ENCODE measurements at places on chromosomes 11 and 22.

GRCh38 chr11:28654191-28654590 is 546.0 kb downstream of the METTL15 start:
- DNase-seq: no peak

DNA sequence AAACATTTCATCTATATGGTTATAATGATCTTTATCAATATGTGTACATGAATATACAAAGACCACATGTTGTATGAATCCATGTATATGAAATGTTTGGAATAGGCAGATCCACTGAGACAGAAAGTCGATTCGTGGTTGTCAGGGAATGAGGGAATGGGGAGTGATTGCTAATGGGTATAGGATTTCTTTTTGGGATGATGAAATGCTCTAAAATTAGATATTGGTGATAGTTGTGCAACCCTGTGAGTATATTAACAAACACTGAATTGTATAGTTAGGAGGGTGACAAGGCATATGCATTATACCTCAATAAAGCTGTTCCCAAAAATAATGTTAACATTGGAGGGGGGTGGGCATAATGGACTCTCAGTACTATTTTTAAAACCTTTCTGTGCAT is 5.0 kb upstream of the PTPMT1 start:
- no peak for DNase-seq

DNA sequence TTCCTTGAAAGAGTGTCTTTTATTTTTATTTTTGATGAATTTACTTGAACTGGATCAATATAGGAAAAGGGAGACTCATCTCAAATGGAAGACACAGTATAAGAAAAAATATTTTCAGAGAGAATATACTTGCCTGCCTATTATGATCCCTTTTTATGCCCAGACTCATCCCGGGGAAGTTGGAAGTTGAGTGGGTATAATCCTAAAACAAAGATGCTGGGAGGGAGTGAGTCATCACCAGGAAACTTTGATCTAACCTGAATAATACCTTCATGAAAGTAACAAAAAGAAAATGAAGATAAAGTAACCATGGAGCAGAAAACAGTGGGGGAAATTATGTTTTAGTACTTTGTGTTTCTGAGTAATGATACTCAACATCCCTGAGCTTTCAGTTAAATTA is 1514.0 kb downstream of the FAM181B start:
- DNase-seq: no peak

DNA sequence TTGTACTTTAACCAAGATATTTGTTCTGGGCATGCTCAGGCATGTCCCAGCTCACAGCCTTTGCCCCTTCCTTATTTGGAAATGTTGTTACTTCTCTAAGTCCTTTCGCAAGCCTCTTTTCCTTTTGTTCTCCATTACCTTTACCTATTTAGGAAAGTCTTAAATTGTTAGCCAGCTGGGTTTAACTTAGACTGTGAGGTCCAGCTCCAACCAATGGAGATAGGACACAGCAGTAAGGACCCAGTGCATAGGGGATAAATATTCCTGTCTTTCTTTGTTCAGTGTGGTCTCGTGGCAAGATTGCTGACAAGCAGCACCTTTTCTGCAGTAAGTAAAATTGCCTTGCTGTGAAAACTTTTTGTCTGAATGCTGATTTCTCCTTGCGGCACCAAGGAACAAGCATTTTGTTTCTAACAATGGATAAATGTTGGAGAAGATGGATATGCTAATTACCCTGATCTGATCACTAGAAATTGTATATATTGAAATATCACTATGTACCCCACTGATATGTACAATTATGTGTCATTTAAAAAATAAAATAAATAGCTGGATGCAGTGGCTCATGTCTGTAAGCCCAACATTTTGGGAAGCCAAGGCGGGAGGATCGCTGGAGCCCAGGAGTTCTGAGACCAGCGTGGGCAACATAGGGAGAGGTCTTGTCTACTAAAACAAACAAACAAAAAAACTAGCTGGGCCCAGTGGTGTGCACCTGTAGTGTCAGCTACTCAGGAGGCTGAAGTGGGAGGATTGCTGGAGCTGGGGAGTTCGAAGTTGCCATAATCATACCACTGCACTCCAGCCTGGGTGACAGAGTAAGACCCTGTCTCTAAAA is 31.9 kb upstream of the FTH1 start:
- DNase-seq: no peak

GRCh38 chr22:31075961-31076360 is 5.2 kb upstream of the SMTN start:
- no peak for DNase-seq

All from stimulated activated CD4-positive, alpha-beta T cell treated with anti-CD3 and anti-CD28 coated beads, Interleukin-1b, Interleukin-23, amount 100 ng/mL, for 24 hours (primary cell).